EH (cell line): ENCODE measurements at places on chromosomes 2 and 18.

DNA sequence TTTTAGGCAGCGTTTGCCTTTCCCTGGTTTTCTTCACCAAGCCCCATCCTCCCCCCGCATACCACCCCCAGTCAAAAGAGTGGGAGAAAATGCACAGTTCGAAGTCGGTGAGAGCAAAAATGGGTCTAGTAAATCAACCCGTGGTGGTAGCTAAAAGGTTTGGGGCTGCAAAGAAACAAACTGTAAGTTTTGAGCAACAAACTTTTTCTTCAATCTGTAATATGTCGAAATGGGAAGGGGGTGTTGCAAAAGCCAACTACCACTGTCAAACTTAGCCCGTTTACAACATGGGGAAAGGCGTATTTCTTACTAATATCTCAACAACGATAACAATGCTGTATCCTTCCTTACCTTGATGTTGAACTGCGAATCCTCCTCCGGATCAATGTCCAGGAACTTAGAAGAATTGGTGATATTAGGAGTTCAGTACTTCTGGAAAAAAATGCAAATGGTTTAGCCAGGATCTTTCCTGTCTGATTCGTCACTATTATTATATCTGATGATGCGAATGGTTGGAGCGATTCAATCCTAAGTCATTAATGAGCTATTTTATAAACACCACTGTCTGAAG lies 2.4 kb upstream of the SATB2 start:
- peak; percentile 38 for DNase-seq

GRCh38 chr2:119415630-119416029 lies 16.0 kb upstream of the TMEM37 start:
- DNase-seq: no peak

- DNase-seq: no peak
Observed at GRCh38 chr2:105140240-105140568, 101.3 kb upstream of the GPR45 start.

GRCh38 chr2:54986264-54986663 lies 64.0 kb downstream of the RTN4 start:
- DNase-seq: peak; percentile 19

DNA sequence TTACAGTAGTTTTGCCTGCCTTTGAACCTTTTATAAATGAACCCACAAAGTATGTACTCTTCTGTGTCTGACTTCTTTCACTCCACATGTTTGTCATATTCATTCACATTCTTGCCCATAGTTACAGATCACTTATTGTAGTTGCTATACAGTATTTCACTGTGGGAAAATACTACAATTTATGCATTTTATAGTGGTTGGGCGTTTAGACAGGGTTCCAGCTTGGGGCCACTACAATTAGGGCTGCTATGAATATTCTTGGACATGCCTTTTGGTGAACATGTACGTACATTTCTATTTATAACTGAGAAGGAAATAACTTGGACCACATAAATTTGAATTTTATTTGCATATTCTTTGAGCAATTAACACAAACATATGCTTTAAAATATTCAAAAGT lies 15.4 kb upstream of the PMAIP1 start:
- peak; percentile 46 for DNase-seq

GRCh38 chr2:171523088-171524017 lies 1.1 kb downstream of the CYBRD1 start:
- peak; percentile 87 for DNase-seq

DNA sequence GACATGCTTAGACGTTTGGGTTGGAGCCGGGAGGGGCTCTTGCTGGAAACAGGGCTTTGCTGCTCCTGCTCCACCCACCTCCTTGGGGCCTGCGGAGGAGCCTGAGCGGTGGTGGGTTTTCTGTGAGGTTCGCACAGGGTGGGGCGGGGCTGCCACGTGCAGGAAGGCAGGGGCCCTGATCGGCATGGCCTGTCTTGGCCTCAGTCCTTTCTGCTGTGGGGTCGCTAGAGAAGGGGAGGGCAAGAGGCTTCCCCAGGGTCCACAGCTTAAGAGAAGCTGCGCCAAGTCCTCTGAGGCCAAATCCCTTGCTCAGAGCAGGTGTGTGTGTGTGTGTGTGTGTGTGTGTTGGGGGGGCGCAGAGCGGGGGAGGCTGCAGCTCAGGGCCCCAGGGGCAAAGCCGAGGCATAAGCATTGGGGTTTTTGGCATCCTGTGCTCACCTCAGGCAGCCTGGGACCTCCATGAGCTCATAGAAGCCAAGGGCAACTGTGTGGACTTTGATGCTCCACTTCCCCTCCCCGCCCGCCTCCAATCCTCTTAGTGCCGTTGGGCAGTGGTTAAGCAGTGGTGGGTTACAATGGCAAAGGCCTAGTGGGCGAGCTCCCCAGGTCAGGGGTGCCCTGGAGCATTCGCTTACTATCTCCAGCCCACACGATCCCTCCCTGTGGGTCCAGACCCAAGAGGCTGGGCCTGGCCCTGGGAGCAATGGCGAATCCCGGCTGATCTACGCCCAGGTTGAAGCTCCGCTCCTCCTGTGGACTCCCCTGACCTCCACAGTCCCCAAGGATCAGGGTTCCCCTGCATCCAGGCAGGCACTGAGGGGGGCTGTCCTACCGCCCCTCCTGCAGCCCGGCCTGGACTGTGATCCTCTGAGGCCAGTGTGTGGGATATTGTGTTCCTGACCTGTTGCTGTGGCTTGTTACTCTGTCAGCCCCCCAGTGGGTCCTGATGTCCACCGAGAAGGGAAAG lies 28.9 kb downstream of the TOGARAM2 start:
- no peak for DNase-seq

DNA sequence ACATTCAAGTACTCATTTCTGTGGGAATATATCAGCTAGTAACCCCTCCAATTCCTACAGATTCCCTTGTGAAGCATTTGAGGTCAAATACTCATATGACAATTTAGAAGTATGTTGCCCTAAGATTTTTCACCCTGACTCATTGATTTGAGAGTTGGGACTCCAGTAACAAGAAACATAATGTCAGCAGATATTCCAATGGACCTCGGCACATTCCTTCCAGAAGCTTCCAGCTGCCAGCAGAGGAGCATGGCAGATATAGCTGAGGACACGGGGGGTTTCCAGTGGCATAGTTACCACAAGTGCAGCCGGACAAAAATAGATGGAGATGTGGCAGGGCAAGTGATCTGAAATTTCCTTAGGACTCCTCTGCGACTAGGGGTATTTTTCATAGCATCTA lies 101.9 kb upstream of the ARHGAP28 start:
- DNase-seq: peak; percentile 66

DNA sequence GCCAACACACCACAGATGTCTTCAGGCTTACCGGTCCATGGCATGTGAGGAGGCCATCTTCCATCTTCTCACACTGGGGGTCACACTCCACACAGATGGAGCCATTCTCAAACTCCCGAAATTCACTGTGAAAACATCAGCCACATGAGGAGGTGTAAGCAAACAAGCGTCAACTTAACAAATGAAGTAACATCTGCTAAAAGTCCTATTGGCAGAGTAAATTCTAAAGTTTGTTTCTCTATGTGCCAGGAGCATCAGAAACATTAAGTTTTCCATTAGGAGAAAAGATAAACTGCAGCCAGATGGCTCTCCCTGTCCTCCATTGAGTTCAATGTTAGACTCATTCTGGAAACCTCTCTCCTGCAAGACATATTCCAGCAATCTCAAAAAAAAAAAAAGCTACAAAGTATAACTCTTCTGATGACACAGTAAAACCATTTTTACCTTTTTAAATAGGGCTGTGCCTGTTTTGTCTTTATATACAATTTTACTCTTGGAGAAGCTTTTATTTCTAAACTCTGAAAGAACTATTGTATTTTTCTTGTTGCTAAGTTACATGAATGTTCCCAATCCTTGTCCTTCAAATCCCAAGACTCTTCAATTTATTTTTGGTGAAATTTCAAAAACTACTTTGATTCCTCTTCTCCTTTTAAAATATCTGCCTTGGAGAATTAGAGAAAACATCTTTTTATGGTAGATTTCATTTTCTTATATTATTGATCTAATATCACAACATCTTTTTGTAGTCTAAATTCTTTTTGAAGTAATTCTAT lies 865.3 kb downstream of the ERBB4 start:
- DNase-seq: no peak

- no peak for DNase-seq
Observed at GRCh38 chr2:21694079-21694878, 570.5 kb downstream of the TDRD15 start.

DNA sequence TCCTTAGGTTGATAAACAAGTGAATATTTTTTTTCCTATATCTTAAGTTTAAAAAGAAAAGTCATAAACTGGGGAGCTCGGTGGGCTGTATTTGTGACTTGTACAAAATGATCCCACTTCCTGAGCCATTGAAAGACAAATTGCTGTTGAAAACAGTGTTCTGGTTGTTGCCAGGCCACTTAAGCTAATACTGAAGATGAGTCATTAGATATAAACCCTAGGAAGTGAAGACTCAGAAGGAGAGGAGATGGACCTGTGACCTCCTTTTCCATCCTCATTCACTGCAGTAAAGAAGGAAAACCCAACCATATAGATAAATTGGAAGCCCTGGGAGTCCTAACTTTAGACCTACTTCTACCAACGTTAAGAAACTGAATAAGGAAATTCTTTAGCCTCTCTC lies 46.2 kb upstream of the SERPINE2 start:
- DNase-seq: peak; percentile 81

- DNase-seq: no peak
Observed at GRCh38 chr2:116094196-116094595, 1651.8 kb downstream of the DPP10 start.
